KBM-7 (cell line): ENCODE measurements at places on chromosomes 13 and 19.
A peak's percentile ranks its signal among the peaks of the same experiment; 100 is the strongest.

GRCh38 chr13:75440100-75440499 lies 41.9 kb downstream of the TBC1D4 start:
- DNase-seq = no peak

DNA sequence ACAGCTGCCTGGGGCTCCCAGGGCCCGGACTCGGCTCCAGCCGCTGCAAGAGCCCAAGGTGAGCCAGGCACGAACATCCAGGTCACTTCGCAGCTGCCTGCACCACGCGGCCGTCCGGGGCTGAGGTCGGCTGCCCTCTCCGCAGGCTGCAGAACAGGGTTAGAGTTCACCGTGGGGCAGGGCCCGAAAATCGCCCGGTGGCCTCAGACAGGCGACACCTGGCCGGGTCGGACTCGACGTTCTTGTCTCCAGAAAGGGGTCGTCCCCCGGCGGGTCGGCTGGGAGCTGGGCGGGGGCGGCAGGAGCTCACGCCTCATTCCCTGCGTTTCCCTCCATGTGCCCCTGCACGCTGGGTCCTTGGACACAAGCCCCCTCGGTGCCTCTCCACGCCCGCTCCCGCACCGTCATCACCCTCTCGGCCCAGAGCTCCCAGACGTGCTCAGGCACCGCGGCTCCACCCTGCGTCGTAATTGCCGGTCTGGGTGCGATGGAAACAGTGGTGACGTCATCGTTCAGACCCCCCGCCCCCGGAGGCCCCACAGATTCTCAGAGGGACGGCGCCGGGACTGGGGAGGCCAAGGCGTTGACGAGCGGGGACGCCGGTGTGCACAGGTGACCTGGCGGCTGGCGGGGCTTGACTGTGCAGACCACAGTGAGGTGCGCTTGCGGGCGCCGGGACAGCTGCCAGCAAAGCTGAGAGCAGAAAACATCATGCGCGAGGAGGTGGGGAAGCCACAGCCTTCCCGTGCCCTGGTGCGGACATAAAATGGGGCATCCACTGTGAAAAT lies 4.0 kb upstream of the GRIN3B start:
- DNase-seq = peak; percentile 51

- DNase-seq = no peak
Observed at GRCh38 chr19:53132141-53132991, at the start of gene ZNF415. Gene ZNF415 (minus strand): TSS chr19:53132910. CDS start chr19:53122676, 10,234 bp downstream.

GRCh38 chr19:16461630-16462051 lies 10.1 kb downstream of the EPS15L1 start:
- DNase-seq = no peak

DNA sequence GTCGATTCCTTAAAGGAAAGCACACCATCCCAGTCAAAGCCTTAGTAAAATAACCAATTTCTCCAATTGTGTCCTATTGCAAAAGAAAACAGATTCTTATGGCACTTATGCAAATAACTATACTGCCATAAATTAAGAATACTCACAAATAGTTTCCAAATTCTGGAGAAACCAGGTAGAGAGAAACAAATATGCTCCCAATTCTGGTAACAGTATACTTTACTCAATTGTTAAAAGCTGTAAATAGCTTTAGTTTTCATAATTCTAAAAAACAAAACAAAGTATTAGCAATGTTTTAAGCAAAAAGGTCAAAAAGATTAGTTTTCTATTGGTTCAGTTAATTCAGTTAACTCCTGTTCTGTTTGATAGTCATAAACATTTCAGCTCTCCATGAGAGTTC lies 18.2 kb upstream of the UBAC2 start:
- no peak for DNase-seq

- peak; percentile 22 for DNase-seq
Observed at GRCh38 chr13:45055902-45056648, 64.2 kb upstream of the GTF2F2 start.

DNA sequence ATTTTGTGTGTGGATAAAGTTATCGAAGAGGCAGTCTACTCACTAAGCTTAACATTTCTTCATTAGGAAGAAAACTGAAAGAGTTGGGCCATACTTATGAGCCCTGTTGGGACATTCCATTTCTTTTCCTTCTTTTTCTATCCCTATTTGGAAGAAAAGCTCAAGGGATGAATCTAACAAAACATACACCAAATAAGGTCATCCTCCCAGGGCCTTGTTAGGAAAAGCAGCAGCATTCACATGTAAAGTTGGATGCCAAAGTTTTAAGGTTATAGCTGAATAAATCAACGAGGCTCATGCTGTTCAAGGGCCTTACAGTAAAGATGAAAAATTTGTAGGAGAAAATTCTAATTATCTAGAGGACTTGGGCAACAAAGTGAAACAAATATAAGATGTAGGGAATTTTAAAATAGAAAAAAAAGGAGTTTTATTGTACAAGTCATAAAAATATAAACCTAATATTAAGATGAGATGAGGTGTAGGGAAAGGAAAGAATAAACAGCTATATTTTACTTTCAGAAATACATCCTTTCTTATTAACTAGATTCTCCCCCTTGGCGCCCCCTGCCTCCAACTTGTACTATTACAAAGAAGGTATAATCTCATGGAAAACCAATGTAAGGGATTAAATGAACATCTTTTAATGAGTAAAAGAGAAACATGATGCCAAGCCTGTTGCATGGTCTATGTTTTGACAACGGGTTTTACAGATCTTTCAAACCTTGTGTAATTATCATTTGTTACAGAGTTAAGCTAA lies 160.4 kb downstream of the PCDH20 start:
- DNase-seq = no peak
